ENCODE measurements at places on chromosomes 2 and 18. TPM values are rescaled to one million over a fixed set of nuclear protein-coding genes. Genes with fewer than 3 reads are reported as not detected.

The SRD5A2 gene
- not detected for total RNA-seq

The IL37 gene
- total RNA-seq: not detected

The TUBA4B gene
- not detected for total RNA-seq

DNA sequence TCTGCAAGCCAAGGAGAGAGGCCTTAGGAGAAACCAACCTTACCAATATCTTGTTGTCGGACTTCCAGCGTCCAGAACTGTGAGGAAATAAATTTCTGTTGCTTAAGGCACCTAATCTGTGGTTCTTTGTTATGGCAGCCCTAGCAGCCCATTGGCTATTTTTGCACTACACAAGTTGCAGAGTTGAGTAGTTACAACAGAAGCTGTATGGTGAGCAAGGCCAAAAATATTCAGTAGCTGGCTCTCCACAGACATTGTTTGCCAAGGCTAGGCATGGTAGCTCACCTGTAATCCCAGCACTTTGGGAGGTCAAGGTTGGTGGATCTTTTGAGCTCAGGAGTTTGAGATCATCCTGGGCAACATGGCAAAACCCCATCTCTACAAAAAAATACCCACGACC, 27.1 kb upstream of the SCYGR1 start:
- DNase-seq: no peak

DNA sequence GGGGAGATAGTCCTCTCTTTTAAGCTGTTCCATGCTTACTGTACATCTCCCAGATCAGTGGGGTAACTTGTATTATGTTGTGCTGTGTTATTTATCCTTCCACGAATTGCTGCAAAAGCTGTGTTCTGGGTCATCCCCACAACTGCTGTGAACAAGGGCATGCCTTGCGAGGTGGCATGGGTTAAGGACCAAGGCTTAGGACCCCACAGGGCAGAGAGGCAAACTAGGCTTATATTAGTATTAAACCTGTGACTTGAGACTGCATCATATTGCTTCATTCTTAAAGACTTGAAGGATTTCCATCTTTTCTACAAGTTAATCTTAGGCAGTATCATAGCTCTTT, 19.9 kb downstream of the RND3 start:
- DNase-seq: no peak

DNA sequence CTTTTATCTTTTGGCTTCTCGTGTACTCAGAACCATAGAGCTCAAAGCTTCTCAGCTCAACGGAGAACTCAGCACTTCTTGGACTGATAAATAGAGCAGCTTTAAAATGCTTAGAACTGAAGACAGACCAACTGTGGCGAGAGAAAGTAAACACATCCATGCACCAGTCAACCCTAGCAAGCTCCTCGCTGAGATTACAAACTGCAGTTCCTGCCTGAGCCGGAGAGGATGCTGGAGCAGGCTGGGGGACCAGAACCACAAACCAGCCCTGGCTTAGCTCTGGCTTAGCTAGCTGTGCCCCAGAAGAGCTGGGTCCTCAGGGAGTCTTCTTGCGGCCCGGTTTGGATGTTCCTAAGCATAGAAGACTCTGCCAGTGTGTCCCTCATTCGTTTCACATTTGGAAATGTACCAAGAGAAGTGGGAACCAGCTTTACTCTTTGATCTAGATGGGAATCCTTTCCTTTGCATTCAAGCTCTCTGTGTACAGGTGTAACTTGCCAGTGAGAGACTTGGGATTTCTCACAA, 5.6 kb downstream of the PAX8 start:
- peak; percentile 74 for DNase-seq

- no peak for DNase-seq
These were observed 39.8 kb upstream of the CABLES1 start for GRCh38 chr18:23095463-23095862.

Measured in thyroid gland (tissue), 4 donors.